ENCODE measurements at places on chromosomes 4 and X.

DNA sequence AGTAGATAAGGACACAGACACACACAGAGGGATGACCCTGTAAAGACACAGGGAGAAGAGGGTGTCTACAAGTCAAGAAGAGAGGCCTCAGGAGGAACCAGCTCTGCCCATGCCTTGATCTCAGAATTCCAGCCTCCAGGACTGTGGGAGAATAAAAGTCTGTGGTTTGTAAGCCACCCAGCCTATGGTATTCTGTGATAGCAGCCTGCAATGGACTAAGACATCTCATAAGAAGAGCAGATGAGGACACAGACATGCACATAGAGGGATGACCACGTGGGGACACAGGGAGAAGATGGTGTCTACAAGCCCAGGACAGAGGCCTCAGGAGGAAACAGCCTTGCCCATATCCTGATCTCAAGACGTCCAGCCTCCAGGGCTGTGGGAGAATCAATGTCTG, 9.4 kb downstream of the XG start:
- DNase-seq, result no peak

- DNase-seq, result no peak
Measured at GRCh38 chrX:101417981-101418841, 10.2 kb downstream of the HNRNPH2 start.

GRCh38 chr4:42048394-42048793, 58.1 kb downstream of the SLC30A9 start:
- DNase-seq, result peak; percentile 14

GRCh38 chr4:188372058-188372457, 232.8 kb downstream of the TRIML1 start:
- peak; percentile 39 for DNase-seq

- no peak for DNase-seq
Measured at GRCh38 chrX:19557822-19558221, 42.5 kb upstream of the MAP3K15 start.

DNA sequence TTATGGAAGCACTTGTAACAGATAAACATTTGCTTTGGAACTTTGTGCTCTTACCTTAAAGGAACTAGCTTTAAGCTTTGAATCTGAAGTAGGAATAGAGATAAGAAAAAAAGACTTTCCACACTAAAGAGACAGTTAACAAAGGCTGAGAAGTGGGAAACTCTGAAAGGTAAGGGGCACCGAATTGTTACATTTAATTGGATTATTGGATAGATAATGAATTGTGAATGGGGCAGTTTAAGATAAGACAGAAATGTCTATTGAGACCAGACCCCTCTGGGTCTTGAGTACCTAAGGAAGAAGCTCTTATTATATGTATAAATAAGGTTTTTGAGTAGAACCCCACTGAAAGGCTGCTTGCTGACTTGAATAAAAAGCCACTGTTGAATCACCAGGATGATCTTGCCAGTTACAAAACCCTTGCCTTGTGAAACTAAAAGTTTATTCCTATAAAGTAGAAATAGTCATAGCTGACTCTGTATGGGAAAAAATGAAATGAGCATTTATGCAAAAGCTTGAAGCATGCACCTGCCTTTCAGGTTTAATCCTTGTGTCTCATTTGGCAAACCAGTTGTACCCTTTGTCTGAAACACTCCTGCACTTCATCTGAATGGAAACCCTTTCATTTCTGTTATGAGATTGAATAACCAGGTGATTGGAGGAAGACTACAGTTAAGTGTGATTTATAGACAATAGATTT, 423.2 kb downstream of the RPA4 start:
- no peak for DNase-seq

GRCh38 chrX:153763298-153763932, 634 bp upstream of the PLXNB3 start:
- no peak for DNase-seq

GRCh38 chr4:162364651-162365050, 200.9 kb upstream of the FSTL5 start:
- no peak for DNase-seq

DNA sequence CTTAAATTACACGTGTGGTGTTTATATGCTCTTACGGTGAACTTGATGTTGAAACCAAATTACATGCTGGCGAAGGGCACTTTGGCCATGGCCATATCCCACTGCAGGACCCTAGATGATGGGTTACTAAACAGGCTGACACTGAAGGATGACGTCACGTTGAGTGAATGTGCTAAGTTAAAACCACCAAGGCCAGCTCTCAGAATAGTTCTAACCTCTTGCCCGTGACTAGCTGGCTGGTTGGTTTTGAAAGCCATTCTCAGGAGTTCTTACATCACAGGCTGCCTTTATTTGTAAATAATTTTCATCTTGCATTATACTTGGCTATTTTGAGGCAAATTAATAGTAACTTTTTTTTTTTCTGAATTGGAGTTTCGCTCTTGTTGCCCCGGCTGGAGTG, 41.3 kb upstream of the PHEX start:
- DNase-seq, result no peak

- no peak for DNase-seq
Measured at GRCh38 chr4:121696581-121697461, at the start of gene ANXA5. TSS of gene ANXA5 (minus strand) at chr4:121696980. CDS start at chr4:121696589, 391 bp downstream.

DNA sequence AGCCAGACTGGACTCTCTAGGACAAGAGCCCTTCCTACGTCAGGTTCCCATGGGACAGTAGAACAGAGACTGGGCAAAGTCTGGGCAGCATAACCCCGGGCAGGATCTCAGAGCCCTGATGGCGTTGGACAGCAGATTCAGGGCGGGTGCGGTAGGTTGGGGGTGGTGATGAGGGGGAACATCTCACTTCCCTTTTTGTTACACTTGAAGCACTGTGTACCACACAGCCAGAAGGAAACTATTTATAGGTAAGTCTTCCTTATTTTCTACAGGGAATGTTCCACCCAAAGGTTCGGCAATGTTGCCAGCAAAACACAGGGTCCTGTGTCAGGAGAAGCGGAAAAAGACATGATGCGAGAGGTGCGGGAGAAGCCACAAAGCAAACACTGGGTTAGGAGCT, 54.3 kb downstream of the TSC22D3 start:
- no peak for DNase-seq

DNA sequence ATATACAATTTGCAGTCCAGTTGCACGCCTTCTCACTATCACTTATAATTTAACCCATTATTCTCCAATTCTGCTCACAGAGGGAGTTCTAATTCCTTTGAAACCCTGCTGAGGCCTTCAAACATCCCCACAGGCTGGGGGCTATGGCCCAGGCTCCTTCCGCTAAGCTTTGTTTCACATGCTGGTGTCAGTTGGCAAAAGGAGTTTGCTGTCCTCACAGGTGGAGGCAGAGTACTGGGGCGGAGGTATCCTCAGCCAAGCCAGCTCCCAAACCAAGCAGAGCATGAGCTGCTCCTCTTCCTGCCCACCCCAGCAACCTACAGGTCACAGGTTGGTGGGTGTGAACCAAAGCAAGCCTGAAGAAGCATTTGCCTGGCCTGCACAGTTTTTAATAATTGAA, 21.5 kb downstream of the BTC start:
- no peak for DNase-seq

DNA sequence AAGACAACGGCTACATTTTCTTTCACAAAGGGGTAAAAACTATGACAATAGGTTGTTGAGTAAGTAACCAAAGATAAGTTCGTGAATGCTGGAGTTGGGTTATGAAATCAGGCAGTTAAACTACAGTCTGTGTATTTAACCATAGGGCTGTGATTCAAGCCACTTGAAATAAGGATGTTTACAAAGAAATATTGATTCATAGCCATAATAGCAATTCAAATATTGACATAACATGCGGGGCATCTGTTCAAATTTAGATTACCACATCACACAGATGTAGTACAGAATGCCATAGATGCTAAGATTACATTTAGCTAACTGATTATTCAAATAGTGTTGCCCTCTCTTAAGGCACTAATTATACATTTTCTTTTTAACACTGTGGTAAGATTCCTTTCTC, 364.1 kb downstream of the FSTL5 start:
- DNase-seq, result peak; percentile 45

DNA sequence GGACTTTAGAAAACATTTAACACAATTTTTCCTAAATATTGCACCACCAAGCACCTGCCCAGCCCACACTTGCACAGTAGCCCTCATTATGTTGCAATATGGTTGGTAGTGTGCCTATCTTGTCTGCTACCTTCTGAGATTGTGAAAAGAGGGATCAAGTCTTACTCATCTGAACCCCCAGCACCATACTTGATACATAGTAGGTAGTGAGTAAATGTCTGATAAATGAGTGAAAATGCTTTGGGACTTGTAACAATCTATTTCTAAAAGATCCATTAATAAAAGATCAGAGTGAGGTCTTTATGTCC, 118.4 kb upstream of the MED14 start:
- no peak for DNase-seq

DNA sequence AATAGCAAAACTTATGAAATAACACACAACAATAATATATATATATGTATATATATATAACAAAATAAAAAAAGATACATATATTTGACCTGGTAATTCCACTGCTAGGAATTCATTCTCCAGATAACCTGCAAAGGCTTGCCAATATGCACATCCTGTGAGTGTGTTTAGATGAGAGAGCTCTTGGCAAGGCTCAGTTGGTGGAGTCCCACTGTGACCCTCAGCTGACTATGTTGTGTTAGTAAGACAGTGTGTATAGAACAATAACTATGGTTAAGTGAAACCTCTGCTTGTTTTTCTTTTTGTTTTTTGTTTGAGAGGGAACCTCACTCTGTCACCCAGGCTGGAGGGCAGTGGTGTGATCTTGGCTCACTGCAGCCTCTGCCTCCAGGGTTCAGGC, 39.5 kb upstream of the RBMX start:
- DNase-seq, result no peak

Data from HS-5 (cell line).